NCI-H1436 (cell line): ENCODE measurements at places on chromosomes 5 and 9.

DNA sequence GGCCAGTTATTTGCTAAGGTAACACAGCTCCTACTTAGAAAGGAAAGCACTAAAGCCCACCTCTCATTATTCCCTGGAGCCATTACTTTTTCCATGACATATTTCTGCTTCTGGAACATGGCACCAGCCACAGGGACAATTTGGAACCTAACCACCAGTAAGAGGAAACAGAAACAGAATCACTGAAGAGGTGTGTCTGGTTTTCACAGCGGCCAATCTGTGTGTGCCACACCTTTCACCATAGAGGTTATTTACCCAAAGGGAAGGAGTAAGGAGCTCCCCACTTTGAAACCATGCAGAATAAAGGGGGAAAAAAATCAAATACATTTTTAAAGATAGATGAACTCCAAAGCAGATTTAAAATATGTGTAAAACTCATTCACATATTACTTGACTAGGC is 21.1 kb downstream of the PRUNE2 start:
- DNase-seq: no peak

DNA sequence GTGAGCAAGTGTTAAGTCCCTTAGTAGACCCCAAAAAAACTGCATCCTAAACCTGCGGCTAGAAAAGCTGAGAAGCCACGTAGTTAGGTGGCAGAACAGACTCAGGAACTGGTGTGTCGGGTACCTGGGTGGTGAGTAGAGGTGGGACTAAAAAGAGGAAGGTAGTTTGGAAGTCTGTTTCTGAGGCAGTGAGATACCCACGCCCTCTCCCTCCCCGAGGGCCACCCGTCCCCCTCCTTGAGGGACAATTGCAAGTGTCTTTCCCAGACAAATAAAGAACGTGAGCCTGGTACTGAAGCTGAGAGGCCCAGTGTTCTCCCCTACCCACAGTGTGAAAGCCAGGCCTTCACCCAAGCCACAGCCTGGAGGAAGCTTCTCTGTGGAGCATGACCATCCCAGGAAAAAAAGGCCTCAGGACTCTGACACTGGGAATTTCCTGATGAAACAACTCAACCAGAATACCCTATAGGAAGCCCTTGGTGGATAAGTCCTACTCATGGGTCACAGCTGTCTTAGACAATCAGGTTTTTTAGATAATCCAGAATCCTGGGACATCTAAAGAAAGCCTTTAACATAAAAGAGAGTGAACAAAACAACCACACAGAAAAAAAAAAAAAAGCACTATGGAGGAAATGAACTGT is 7.0 kb upstream of the CD74 start:
- no peak for DNase-seq

DNA sequence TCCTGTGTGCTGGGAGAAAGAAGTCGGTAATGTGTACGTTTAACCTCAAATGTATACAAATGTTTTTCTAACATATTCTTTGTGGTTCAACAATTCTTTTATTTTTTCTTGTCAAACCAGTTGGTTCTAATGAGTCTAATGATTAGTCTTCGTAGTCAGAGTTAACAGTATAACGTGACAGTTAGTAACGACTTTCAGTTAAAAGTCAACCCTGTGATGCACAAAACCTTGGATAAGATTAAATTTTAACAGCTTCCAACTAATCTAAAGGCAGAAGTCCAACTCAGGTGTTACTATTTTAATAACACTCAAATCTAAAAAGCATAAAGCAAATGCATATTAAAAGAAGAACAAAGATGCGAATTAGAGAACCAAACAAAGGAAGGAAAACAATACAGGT is 47.0 kb downstream of the SEMA6A start:
- DNase-seq: no peak

DNA sequence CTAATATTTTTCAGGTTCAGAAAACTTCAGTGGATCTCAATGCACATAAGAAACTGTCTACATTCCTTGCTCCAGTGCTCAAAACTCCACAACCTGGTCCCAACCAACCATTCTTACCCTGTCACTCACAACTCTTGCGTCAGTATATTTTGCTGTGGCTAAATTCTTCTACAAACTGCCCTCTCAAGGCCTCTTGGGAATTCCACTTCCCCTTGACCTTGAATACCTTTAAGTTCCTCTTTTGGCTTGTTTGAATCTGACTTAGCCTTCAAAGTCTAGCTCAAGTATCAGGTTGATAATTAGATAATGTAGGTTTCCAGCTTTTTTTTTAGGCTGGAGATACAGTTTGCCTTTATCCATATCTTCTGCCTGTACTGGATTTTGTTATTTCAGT is 128.3 kb downstream of the SLF1 start:
- no peak for DNase-seq

DNA sequence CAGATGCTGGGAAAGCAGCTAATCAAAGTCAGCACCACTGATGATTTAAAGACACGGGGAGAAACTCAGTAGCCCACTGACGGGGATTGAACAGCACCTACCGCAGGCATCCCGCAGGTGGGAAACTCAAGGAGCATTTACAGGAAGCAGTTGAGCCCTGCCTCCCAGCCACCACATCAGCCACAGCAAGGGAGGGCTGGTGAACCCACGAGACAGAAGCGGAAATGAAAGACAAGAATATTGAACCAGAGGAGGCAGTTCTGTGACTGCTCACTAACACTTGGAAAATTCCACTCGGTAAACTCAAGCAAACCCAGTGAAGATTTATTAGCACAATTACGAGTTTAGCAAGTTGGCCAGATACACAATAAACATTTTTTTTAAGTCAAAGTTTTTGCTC is 10.6 kb upstream of the FAM163B start:
- DNase-seq: no peak

DNA sequence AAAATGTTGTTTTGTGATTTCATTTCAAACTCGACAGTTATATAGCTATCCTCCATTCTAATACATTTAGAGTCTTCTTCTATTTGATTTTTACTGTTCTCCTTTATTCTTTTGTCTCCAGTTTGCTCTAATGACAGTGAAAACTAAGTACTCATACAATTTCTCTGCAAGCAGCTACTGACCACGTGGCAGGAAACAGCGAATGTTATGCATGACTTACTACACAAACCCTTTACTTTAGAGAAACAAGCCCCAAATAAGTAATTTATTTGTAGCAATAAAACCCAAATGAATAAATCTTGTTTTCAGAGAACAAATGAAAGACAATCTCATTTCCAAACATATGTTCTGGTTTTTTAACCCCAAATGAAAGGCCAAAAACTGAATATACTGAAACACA is 41.9 kb downstream of the CDH6 start:
- DNase-seq: no peak

DNA sequence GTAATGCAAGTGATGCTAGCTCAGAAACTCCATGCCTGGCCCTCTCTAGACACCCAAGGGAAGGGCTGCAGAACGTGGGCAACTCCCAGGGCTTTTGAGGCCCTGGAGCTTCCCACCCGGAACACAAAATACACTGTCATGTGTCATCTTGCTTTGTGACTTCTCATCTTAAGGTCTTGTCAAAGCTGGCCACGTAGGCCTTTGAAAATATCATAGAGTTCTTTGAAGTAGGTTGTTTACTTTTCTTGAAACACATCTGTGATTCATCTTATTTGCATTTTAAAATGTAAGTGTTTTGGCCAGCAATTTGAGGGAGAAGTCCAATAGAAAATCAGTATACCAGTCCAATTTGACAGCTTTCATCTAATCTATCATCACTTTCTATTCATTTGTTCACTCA is 40.2 kb upstream of the PALM2AKAP2 start:
- no peak for DNase-seq

DNA sequence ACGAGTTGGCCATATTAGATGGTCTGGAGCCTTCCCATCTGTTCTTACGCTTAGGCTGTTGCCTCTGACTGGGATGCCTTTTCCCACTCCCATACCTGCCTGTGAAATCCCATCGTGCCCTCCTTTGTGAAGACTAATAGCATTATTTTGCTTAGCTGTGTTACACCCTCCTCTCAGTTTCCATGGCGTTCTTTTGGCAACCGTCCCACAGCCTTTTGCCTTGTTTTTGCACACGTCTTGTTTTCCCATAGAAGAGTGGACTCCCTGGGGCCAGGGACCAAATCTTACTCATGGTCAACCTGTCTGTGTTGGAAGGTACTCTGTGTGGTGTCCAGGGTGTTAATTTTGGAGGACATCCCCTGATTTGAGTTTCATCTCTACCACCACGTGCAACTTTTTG is 242.1 kb downstream of the HSPA4 start:
- DNase-seq: no peak

DNA sequence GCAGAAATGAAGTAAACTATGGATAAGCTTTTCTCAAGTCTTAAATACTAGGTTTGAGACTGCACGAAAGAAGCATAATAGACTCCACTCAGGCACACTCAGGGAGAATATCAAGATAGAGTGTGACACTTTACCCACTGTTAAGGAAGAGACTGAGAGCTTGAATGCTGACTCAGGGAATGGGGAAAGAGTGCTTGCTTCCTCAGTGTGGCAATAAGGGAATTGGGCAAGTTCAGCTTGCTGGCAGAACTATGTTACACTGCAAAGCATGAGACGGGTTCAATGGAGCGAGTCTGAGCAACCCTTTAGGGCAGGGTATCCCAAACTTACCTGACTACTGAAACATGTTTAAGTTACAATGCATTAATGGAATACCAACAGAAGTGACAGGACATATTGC is 237.7 kb upstream of the MEF2C start:
- DNase-seq: no peak

DNA sequence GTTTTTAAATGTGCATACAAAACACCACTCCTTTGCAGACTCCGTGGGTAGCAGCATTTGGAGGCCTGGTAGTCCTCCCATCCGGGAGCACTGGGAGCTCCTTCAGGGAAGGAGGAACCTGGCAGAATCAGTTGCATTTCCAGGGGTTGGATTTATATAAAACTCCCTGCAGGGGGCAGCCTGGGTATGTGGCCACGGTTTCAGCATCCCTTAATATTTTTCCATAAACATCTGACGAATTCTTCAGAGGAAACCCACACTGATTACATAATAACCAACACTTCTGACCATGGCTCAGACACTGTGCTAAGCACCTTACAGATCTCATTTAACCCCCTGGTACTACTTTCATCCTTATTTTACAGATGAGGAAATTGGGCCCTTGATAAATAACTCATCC is 6.1 kb upstream of the AFAP1L1 start:
- no peak for DNase-seq

DNA sequence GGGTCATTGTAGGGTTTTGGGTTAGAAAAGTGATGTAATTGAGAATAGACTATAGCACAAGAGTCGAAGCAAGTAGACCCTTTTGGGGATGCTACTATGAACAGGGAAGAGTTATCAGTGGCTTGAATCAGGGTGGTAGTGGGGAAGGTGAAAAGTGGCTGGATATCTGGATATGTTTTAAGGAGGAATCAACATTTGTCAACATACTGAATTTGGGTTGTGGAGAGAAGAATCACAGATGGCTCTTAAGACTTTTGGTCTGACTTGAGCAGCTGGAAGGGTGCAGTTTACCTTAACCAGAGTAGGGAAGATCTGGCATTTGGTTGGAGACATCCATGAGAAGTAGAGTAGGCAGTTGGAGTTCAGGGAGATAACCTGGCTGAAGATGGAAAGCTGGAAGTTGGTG is 38.5 kb upstream of the FCHO2 start:
- DNase-seq: no peak

DNA sequence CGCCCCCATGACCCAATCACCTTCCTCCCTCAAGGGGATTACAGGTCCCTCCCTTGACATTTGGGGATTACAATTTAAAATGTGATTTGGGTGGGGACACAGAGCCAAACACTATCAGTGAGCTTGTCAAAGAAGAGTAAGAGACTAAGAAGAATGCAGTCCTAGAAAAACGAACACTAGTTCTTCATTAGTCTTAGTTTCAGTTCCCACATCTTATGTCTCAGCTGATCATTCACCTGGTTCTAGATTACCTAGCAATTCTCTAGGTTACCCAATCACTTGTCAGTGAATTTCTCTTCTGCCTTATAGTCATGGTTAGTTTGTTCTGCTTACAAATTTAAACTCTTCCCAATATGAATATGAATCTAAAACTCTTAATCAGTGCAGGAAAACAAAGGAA is 251.5 kb downstream of the COX7C start:
- DNase-seq: no peak

- no peak for DNase-seq
These were observed 28.1 kb downstream of the PDE6A start for GRCh38 chr5:149916334-149917072.

- no peak for DNase-seq
These were observed 4.8 kb downstream of the ARL10 start for GRCh38 chr5:176369934-176370711.

GRCh38 chr5:19615071-19615470 is 372.9 kb downstream of the CDH18 start:
- no peak for DNase-seq

- DNase-seq: no peak
These were observed 508.6 kb downstream of the RASEF start for GRCh38 chr9:82554381-82554780.
